ENCODE measurements at places on chromosomes 3 and 15.

DNA sequence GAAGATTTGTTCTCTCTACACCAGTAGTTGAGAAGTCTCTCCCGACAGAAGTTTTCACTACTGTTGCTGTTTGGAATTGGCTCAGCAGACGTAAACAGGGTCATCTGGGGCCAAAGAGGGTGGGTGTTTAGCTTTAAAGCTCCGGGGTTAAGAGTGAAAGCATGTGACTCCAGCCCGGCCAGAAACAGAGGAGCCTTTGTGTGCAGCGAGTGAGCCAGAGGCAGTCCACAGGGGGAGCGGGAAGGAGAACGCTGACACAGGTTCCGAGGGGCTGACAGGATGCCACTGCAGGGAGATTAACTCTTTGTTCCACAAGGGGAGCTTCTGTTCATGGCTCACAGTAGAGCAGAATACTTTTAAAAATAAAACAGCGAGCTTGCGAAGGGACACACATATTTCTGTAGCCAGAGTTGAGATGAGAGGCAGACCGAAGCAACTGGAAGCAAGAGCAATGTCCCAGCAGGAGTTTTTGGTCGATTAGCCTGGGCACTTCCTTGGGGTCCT is 26.9 kb downstream of the BMF start:
- no peak for DNase-seq

DNA sequence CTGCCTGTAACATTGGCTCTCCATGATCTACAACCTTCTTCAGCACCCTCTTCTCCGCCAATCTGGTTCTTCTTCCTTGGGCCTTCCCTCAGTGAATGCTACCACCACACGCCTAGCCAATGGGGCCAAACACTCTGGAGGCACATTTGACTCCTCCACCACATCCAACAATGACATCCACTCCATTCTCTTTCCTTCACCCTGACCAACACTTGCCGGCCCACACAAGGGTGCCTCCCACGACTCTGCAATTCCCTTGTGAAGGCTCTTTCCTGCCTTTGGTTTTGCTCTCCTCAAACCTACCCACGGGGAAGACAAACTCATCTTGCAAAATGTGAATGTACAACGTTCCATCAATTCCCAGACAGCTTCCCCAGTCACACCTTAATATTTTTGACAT is 263.8 kb downstream of the FOXP1 start:
- DNase-seq = no peak

- no peak for DNase-seq
Observed at GRCh38 chr3:18282507-18282906, 142.6 kb downstream of the SATB1 start.

GRCh38 chr3:97860364-97860763 is 38.6 kb downstream of the CRYBG3 start:
- no peak for DNase-seq

- no peak for DNase-seq
Observed at GRCh38 chr15:96337365-96338023, 7.0 kb downstream of the NR2F2 start.

DNA sequence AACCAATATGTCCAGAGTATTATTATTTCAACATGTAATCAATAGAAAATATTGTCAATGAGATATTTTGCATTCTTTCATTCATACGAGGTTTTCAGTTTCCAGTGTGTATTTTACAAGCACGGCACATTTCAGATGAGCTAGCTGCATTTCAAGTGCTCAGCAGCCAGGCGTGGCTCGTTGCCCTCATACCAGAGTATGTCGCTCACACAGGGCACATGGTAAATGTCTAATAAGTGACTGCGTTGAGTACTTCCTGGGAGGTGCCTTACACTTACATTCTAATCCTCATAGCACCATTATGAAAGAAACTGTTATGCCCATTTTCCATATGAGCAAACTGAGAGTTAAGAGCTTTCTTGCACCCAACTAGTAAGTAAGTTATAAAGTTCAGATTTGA is 47.4 kb downstream of the TMEM266 start:
- no peak for DNase-seq

- no peak for DNase-seq
Observed at GRCh38 chr3:123728014-123728413, 143.2 kb upstream of the HACD2 start.

DNA sequence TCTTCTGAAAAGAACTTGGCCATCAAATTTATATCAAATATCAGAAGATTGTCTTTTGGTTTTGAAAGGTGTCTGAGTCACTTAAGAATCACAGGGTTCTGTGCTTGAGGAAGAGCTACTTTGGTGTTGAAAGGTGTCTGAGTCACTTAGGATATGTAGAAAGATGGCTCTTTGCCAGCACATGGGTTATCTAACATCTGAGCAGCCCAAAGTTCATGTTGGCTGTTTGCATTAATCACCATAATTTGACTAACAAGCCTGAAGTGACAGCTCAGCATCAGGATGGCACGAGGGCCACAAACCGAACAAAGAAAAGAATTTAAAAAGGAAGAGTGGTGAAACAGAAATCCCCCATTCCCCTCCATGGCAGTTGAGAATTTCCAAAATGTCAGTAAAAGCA is 190.5 kb upstream of the CMC1 start:
- DNase-seq = no peak

- DNase-seq = no peak
Observed at GRCh38 chr3:66041116-66041515, 2.4 kb upstream of the MAGI1 start.

GRCh38 chr15:57640930-57641682 is 49.4 kb downstream of the MYZAP start:
- DNase-seq = no peak

DNA sequence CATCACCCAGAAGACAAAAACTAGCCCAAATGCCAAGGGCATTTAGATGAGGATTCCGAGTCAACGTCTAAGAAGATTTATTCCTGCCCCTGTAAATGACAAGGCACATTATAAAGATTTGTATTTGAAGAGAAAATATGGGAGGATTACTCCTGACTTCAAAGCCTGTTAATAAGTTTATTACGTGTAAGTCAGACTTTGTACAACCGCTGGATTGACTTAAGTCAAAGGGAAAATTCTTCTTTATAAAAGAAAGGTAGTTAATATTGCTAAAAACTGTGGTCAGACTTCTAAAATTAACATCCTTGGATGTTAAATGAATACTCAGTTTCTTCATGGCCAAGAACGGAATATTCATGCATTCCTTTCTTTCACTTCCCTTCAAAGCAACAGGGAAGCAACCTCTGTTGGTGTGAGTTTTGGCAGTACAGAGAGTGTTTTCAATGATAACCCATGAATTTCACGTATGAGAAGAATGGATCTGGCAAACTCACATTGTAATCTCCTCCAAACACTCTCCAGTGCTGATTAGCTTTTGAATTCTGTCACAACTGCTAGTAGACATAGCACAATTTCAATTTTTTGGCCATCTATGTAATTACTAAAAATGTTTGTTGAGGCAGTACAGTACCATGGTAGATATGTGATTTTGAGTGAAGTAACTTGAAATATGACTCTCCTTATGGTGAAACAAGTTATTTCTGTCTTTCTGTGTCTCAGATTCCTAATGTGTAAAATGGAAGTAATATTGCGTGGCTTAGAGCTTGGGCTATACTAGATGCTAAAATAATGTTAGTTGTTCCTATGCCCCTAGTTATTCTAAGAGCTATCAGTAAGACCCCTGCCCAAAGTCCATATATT is 62.0 kb downstream of the PLD1 start:
- no peak for DNase-seq

DNA sequence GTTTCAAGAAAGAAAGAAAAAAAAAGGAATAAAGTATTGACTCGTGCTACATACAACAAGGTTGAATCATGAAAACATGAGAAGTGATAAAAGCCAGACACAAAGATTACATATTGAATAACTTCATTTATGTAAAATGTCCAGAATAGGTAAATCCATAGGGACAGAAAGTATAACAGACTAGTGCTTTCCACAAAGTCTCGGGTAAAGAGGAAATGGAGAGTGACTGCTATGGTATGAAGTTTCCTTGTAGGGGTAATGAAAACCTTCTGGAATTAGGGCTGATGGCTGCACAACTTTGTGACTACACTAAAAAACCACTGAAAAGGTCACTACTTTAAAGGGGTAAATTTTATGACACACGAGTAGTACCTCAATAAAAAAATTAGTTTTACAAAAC is 13.0 kb downstream of the LRRFIP2 start:
- no peak for DNase-seq

- no peak for DNase-seq
Observed at GRCh38 chr3:55523471-55523870, 36.4 kb upstream of the WNT5A start.

DNA sequence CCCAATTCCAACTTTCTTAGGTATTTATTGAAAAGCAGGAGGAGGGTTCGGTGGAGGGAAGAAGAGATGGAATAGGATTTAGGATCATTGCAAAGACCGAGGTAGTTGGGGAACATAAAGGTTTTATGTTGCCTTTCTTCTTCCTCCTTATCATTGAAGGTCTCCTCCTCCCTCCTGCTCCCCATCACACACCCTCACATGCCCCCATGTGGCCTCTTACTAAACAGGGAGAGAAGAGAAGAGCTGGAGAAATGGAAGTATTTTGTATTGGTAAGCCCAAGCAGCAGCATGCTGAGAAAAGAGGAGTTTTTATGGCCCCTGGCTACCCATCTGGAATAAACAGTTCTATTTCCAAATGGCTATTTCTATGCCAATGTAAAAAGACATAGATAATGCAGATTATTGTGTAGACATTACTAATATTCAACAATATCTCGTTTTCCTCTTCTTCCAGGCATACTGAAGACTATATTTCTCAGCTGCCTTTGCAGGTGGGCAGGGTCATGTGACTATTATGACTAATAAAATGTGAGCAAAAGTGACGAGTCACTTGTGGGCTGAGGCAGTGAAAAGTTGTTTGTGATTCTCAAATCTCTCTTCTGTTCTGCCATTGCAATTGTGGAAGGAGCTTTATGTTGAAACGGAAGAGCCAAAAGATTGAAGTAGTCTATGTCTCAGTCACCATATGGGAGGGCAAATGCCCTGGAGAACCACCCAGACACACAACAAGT is 5.2 kb upstream of the GPR176 start:
- DNase-seq = no peak

DNA sequence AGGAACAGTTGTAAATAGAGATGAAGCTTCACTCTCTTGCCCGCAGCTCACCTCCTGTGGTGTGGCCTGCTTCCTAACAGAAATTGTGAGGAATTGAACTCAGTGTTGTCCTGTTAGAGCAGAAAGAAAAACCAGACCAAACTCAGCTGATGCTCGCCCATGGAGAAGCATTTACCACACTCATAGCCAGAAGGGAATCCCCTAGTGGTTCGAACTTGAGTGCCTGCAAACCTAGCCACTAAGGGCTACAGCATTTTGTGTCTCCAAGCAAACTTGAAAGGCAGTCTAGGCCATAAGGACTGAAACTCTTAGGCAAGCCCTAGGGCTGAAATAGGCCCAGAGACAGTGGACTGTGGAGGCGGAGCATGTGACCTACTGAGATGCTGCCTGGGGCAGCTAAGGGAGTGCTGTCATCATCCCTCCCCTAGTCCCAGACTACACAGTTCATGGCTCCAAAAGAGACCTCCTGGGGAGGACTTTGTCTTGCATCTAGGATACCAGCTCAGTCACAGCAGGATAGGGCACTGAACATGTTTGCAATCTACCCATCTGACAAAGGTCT is 44.5 kb upstream of the MCTP2 start:
- DNase-seq = no peak

DNA sequence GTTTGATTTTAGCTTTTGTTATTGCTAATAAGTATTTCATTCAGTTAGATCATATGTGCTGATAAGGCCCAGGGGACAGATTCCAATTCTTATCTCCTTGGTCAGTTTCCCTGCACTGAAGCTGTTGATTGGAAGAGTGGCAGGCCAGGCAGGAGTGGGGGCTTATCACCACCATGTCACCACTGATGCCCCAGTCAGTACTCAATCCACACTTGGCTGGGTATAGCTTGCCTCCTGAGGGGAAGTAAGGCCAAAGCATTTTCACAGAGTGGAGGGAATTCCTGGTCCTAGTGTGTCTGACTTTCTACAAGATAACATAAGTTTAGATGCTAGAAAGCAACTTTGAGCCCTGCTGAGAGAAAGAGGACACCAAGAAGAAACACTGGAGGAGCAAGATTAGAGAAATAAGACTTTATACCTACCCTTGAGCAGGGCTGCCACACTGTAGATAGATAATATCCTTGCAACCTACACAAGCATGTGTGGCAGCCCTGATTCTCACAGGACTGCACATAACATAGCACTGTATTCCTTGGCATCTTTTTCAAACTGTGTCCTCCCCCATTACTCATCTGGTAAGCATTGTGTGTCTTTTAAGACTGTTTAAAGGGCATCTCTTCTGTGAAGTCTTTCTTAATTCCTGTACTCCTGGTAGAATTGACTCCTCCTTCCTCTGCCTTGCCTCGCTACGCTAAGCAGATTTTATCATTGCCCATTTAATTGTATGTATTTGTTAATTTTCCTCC is 24.3 kb downstream of the OXNAD1 start:
- no peak for DNase-seq

GRCh38 chr3:20344400-20344959 is 158.5 kb upstream of the SGO1 start:
- DNase-seq = no peak

DNA sequence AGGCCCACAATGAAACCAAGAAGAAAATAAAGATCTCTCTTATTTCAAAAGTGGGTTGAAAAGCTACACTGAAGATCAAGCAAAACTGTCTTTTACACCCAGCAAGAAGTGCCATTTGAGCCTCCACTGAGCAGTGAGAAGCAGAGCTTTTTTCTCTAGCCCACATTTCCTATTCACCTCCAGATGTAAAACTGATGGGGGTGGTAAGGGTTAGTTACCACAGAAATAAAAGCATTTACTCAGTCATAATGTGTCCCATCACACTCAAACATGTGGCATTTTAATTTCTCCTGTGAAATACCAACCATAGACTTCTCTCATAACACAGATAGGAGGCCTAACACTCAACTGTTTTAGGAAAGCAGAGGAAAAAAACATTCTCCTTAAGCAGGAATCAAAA is 21.0 kb downstream of the IFT57 start:
- no peak for DNase-seq

- no peak for DNase-seq
Observed at GRCh38 chr3:52866427-52866826, 30.9 kb downstream of the STIMATE start.

DNA sequence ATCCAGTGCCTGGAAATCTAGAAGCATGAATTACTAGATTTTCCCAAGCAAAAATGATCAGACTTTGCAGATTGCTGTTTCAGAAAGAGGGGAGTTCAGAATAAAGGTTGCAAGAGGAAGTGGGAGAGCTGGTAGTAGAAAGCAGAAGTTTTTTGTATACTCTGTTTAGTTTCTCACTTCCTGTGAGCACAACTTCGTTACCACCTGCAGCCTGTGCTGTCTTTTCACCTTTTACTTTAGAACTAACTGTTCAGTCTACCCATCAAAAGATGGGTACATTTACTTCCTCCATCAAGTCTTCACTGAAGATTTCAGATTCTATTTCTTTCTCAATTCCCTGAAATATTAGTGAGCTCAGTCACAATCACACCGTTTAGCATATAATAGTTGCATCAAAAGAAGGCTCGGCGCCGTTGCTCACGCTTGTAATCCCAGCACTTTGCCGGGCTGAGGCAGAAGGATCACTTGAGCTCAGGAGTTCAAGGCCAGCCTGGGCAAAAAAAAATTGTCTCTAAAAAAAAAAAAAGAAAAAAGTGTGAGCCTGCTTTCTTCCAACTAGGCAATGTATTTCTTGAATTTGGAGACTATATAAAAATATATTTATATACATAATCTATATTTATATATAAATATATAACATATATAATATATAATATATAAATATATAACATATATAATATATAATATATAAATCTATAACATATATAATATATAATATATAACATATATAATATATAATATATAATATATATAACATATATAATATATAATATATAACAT is 1.8 kb upstream of the CEP97 start:
- DNase-seq = no peak

- no peak for DNase-seq
Observed at GRCh38 chr3:94114666-94115065, 51.8 kb downstream of the NSUN3 start.
